ENCODE measurements at places on chromosomes 11 and 22.

- no peak for DNase-seq
Observed at GRCh38 chr11:66478729-66479393, 1.4 kb upstream of the DPP3 start.

DNA sequence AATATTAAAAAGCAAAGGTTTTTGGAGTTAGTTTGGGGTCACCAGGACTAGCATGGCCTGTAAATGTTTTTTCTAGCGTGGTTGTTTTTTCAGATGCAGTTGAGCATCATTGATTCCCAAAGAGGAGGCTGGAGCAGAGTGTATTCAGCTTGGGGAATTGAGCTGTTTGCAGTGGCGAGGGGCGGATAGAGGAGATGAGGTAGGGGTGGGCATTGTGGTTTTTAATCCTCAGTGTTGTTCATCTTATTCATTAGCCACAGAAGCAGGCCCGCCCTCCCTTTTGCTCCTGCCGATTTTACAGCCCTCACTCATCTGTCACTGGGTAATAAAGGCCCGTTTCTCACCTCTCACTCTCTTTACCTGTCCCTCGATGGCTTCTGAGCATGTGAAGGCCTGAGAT is 51.4 kb downstream of the NF2 start:
- no peak for DNase-seq

- no peak for DNase-seq
Observed at GRCh38 chr22:47759909-47760308, 997.5 kb downstream of the TBC1D22A start.

GRCh38 chr11:126951465-126951864 is 49.1 kb downstream of the KIRREL3 start:
- DNase-seq = no peak

DNA sequence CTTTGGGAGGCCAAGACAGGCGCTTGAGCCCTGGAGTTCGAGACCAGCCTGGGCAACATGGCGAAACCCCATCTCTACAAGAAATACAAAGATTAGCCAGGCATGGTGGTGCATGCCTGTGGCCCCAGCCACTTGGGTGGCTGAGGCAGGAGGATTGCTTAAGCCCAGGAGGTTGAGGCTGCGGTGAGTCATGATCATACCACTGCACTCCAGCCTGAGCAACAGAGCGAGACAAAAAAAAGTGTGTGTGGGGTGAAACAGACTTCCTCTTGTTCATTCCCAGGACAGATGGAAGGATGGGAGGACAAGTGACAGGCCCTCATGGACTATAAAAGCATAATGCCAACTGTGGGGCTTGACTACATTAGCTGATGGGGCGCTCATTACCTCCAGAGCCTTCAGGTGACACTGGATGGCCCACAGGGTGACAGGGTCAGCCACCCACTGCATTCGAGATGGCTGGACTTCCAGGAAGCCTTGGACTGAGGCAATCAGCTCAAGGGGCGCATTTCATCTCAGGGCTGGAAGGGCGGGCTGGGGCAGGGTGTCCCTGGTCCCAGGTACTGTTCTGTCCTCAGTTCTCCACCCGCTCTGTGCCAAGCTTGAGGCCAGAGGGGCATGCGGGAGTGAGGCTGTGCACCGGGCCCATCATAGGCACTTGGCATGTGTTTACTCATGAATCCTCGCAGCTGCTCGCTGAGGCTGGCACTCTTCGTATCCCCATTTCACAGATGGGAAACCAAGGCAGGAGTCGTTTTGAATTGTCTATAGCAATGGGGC is 12.5 kb downstream of the NPTXR start:
- no peak for DNase-seq

GRCh38 chr22:39349506-39349966 is 255 bp upstream of the SYNGR1 start:
- DNase-seq = peak; percentile 89

DNA sequence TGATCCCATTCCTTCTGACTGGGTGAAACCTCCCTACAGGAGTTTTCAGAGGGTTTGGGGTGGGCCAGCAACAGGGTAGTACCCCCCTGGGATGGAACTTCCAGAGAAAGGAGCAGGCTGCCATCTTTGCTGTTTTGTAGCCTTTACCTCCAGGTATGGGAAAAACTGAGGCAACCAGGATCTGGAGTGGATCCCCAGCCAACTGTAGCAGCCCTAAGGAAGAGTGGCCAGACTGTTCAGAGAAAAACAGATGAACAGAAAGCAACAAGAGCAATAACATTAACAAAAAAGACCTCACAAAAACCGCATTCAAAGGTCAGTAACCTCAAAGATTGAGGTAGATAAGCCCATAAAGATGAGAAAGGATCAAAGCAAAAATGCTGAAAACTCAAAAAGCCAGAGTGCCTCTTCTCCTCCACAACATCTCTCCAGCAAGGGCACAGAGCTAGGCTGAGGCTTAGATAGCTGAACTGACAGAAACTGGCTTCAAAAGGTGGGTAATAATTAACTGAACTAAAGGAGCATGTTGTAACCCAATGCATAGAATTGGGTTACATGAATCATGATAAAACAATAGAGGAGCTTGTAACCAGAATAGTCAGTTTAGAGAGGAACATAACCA is 1288.6 kb upstream of the CNTN5 start:
- DNase-seq = no peak

Measured in AG08396 (cell line).